Fibroblast of skin of scalp (primary cell): ENCODE measurements at places on chromosomes 4 and X.

- DNase-seq: no peak
These were observed 20.5 kb downstream of the MAEA start for GRCh38 chr4:1310031-1310795.

- DNase-seq: no peak
These were observed 30.2 kb upstream of the LGI2 start for GRCh38 chr4:25060963-25061340.

DNA sequence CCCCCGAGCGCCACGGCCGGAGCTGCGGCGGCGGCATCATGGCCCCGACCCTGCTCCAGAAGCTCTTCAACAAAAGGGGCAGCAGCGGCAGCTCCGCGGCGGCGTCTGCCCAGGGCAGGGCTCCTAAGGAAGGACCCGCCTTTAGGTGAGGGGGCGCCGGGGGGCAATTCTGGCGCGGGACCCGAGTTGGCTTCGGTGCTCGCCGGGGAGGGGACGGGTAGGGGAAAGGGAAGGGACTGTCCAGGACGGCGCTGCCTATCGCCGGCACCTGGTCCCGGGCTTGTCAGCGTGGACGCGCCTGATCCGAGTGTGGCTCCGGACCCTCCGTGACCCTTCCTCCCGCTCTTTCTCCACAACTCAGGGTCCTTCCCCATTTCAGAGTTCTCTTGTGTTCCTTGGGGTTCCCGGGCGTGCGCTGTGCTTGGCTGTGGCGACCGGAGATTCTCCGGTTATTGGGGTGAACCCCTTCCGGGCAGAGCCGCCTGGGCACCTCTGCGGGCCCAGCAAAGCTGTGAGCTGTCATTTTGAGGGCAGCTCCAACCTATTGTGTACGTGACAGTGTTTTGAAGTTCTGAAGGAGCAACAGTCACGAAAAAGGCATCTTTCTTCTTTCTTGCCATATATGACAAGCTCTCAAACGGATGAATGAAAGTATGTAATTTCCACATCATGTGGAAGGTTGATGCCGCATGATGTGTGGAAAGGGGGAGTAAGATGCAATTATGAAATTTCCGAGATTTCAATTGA is 522 bp downstream of the FNIP2 start:
- peak; percentile 50 for DNase-seq

DNA sequence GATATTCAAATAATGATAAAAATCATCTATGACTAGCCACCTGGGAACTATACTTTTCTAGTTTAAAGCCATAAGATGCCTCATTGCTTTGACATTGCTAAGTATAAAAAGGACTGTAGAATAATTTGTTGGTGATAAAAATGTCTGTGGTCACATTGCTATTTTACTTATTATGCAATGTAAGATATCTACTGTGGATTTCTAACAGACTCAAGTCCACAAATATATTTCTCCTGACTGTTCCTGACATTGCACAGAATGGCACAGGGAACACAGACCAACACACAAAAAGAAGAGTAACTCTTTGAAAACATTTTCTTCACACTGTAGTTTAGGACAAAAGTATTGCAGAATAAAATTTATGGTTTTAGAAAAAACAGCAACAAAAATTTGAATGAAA is 2.2 kb upstream of the TMPRSS11E start:
- DNase-seq: no peak

DNA sequence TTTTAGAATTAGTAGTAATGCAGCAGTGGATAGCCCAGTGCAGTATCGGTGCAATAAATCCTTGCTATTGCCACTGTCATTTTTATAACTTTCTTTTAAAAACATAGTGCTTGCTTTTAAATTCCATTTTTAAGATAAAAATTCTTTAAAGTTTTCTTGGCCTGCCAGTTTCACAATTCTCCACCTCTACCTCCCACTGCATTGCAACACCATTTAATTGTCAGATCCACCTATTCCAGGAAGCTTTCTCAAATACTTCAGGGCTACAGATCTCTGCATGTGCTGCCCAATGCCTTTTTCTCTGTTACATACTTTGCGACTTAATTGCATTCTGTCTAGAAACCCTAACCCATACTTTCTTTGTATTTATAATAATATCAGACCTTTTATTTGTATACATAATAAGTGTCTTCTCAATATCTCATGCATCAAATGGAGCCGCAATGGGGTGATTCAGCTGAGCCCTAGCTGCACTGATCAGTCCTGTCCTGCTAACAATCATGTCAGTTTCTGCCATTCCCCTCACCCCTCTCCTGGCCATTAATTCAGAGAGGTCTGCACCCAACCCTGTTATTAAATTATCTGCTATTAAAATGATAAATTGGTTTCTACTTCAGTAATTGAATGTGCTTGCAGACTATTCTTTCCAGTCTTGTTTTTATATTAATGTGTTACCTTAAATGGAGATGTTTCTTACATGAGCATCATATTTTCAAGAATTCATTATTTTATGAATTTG is 193.1 kb downstream of the SLIT2 start:
- no peak for DNase-seq

- DNase-seq: peak; percentile 39
These were observed 238.4 kb upstream of the TEX13A start for GRCh38 chrX:105458846-105459245.
